Anterior cingulate cortex (tissue), 58 donors: ENCODE measurements at places on chromosomes 4 and X.
A peak's percentile ranks its signal among the peaks of the same experiment; 100 is the strongest.

GRCh38 chrX:128804828-128805227, 718.5 kb downstream of the SMARCA1 start:
- DNase-seq, result no peak

DNA sequence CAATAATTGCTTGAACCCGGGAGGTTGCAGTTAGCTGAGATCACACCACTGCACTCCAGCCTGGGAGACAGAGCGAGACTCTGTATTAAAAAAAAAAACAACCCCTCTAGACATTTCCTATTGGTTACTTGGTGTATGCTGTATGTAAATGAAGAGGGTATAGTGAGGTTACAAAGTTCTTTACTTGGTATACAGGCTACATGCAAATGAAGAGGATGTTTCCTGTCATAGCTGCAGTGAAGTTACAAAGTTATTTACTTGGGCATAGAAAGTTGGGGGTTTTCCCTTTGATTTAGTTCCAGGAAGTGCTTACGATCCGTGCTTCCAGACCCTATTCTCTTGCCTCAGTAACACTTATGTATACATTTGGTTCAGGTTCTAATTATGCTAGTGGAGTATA, 38.4 kb upstream of the CLNK start:
- DNase-seq, result no peak

DNA sequence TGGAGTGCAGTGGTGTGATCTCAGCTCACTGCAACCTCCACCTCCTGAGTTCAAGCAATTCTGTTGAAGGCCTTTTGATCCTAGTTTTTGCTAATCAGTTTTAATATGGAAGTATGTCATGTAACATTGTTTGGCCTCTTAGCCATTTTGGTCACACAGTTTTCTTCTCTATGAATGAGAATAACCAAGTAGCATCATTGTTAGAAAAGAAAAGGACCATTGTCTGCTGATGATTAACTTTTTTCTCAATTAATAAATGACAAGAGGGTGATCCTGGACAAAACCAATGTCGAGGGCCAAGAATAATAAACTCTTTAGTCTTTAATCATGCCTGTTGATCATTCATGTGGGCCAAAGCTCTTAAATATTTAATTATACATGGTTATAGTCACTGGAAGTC, 289.3 kb upstream of the MAGEB2 start:
- DNase-seq, result no peak

GRCh38 chr4:52861879-52862616, at the start of gene RASL11B:
TSS of gene RASL11B (plus strand) at chr4:52862317. CDS start at chr4:52862508, 191 bp downstream.
- peak; percentile 77 for DNase-seq

- DNase-seq, result no peak
These were observed 734.1 kb downstream of the ADGRL3 start for GRCh38 chr4:61934198-61934597.

GRCh38 chrX:49840679-49841078, 11.6 kb downstream of the PAGE4 start:
- DNase-seq, result peak; percentile 5

GRCh38 chr4:7638984-7639789, 204.5 kb upstream of the PSAPL1 start:
- no peak for DNase-seq

GRCh38 chr4:79330720-79331119, 4.9 kb upstream of the NAA11 start:
- DNase-seq, result no peak

DNA sequence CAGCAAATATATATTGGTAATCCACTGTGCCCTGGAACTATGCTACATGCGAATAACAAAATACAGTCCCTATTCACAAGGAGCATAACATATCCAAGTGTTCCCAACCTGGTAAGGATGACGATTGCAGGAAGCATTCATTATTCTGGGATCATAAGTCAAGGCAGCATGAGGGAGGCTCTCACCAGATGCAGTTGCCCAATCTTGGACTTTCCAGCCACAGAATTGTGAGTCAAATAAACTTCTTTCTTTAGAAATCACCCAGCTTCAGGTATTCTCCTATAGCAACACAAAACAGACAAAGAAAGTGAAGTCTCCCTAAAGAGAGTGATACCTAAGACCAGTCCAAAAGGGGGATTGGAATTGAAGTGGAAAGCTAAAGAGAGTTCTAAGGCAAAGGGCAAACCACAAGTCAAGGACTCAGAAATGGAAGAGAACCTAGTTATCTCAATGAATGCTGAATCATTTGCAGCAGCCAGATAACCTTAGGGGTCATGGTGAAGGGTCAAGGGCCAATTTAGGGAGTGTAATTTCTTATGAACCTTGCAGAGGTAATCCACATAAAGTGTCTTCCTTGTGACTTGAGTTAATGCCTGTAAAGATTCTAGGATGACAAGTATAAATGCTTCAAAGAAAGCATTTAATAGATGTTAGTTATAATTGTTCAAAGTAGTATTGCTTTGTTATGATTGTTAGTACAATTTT, 103.1 kb upstream of the PCDH7 start:
- DNase-seq, result no peak

- no peak for DNase-seq
These were observed 70.1 kb downstream of the CHM start for GRCh38 chrX:85977218-85977617.

GRCh38 chr4:13142726-13143125, 341.4 kb downstream of the RAB28 start:
- no peak for DNase-seq

- no peak for DNase-seq
These were observed 765 bp downstream of the CFAP97 start for GRCh38 chr4:185202984-185203485.

GRCh38 chrX:47358387-47359065, 11.9 kb upstream of the ZNF157 start:
- DNase-seq, result no peak

- no peak for DNase-seq
These were observed 337.1 kb upstream of the CTSO start for GRCh38 chr4:156290811-156291210.

- DNase-seq, result no peak
These were observed 496.3 kb downstream of the BCOR start for GRCh38 chrX:39601231-39602177.

GRCh38 chrX:81174286-81174685, 27.4 kb downstream of the HMGN5 start:
- no peak for DNase-seq

DNA sequence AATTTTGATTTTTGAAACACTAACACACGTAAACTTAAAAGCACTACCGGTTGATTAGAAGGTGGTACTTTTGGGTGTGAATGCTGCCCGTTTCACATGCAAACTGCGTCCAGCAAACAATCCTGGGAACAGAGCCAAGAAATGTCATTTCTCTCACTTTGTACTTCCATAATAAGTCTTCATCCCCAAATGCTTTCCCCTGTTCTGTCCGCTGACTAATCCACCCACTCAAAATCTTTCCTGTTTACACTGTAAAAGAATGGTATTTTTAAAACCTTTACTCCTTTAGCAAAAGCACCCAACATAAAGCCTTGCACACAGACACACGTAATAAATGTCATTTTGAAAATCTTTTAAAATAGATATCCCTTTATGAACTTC, 39.1 kb upstream of the PDLIM5 start:
- no peak for DNase-seq

DNA sequence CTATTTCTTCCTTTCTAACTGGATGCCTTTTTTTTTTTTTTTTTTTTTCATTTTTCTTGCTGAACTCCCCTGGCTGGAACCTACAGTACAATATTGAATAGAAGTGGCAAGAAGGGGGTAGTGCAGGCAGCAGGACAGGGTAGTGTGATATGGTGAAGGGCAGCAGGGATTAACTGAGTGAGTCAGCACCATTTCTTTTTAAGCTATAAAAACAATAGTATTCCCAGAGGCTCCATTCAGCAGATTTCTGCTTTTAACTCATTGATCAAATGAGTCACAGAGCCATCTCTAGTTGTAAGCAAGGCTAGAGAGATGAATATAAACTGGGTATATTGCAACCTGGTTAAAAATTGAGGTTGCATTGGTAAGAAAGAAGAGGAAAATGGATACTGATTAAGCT, 53.6 kb upstream of the SETD7 start:
- no peak for DNase-seq

DNA sequence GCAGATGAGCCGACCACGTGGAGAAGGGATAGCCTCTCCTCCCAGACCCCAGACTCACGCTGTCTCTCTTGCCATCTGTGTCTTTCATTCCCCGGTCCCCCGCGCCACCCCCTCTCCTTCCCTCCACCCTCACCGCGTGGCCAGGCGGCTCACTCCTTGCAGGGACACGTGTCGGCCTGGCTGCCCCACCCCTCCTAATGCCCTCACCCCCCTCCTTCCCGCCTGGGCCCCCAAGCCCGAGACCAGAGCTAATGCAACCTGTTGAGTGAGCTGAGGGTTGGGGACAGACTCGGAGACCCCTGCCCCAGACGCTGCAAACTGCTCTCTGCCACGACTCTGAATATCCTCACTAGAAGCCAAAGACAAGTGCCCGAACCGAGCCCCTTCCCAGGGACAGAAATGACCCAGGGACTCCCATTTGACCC, 1.8 kb downstream of the SLC38A5 start:
- DNase-seq, result no peak

DNA sequence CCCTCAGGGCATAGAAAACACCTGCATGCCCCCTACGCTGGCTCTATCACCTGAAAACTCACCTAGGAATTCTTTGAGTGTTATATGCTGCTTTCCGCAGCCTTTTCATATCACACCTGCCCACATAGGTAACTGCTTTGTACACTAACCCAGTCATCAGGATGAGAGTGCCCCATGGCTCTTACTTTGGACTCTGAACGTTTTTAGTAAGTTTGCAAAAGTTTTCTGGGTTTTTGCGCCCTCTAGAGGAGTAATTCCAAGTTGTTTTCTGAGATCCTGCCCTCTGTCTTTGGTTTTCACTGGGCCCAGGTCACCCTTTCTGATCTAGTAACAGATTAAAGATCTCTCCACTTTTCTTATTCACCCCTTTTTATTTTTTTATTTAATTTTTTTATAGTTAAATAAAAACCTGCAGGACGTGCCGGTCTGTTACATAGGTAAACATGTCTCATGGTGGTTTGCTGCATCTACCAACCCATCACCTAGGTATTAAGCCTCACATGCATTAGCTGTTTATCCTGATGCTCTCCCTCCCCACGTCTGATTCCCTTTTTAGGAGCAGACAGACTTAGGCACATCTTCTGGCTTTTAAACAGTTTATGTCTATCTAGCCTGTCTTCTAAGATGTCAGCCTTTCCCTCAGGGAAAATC, 139.2 kb downstream of the NWD2 start:
- DNase-seq, result no peak

GRCh38 chrX:39384996-39385395, 583.7 kb downstream of the MID1IP1 start:
- no peak for DNase-seq

DNA sequence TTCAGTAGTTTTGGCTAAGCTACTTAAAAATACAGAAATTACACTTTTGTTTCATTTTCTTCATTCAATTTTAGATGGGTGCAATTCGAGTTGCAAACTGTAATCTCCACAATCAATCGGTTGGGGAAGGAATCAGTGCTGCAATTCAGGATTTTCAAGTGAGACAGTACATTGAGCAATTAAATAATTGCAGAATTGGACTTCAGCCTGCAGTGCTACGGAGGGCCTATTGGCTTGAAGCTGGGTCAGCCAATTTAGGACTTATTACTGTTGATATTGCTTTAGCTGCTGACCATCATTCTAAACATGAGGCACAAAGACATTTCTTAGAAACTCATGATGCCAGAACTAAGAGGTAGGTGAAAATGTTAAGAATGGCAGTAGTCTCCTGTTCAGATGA, 77.7 kb downstream of the BLTP1 start:
- DNase-seq, result no peak

DNA sequence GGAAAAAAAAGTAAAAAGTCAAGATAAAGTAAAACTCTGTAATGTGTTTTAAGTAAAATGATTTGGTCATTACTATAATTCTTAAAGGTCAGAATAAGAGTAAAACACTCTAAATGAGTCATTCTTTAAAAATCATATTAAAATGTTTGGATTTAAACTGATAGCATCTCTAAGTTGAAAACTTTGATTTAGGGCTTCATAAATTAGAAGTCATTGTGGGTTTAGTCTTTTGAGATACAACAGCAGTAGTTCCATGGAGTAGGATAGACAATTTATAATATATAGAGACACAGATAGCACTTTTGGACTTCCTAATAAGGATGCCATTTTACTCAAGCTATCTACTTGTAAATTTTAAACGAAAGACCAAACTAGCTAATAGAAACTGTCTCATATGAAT, 77.1 kb upstream of the PABPC4L start:
- DNase-seq, result no peak

GRCh38 chrX:95721011-95721410, 963.6 kb upstream of the DIAPH2 start:
- no peak for DNase-seq

DNA sequence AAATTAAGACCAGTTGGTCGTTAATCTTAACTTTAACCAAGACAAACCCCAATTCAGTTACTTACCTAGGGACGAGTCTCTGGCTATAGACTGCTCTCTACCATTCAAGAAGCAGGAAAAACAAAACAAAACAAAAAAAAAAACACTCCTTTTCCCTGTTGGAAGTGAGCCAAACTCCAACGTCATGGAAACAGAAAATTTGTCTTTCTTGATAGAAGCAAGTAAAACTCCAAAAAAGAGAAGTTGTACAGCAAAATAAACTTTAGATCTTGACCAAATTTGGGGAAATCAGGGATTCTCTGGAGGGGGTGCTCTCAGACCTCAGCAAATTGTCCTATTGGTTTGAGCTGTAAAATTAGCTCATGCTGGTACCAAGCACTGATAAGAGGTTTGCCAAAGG, 3.7 kb downstream of the CNGA1 start:
- DNase-seq, result no peak

GRCh38 chr4:7812231-7812857, 127.3 kb downstream of the AFAP1 start:
- no peak for DNase-seq

DNA sequence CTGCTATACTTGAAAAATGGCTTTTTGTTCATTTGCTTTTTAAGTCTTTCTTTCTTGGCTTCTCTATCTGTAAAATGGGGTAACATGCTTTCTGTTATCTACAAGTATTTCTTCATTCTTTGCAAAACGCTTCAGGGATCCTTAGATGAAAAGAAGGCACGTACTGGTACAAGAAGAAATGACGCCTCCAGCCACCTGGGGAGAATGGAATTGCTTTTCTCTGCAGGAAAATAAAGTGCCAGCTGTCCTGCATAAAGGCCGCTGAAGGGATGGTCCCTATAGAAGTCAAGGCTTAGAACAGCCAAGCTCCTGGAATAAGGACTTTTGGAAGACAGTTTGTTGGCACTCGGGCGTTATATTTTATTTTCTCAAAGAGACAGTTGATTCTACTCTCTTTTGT, 210.8 kb upstream of the RASGEF1B start:
- no peak for DNase-seq

GRCh38 chr4:102715057-102715456, 45.7 kb downstream of the MANBA start:
- no peak for DNase-seq

DNA sequence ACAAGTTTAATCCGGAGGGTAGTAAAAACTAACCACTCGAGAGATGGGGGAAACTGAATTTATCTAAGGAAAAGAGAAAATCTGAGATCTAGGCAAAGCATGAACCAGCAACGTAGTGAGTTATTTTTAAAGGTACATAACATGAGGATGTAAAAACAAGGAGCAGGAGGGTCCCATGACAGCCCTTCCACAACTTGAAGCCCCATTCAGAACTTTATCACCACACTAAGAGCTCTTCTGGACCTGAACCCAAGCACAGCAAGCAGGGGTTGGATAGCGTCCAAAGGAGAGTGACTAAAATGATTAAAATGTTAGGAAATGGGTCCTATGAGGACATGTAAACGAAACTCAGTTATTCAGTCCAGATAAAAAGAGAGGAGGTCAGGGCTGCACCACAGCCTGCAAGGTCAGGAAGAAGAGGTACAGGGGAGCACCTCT, 16.2 kb downstream of the SH3RF1 start:
- no peak for DNase-seq

- no peak for DNase-seq
These were observed 236.0 kb downstream of the FAT4 start for GRCh38 chr4:125550769-125551168.
